ENCODE measurements at places on chromosomes 7 and 10. TPM values are rescaled to one million over a fixed set of nuclear protein-coding genes. Genes with fewer than 3 reads are reported as not detected.

GRCh38 chr10:69049566-69049961 lies 38.3 kb upstream of the SRGN start:
- DNase-seq: no peak

Gene MKRN1
- 99.0 TPM for polyA plus RNA-seq

DNA sequence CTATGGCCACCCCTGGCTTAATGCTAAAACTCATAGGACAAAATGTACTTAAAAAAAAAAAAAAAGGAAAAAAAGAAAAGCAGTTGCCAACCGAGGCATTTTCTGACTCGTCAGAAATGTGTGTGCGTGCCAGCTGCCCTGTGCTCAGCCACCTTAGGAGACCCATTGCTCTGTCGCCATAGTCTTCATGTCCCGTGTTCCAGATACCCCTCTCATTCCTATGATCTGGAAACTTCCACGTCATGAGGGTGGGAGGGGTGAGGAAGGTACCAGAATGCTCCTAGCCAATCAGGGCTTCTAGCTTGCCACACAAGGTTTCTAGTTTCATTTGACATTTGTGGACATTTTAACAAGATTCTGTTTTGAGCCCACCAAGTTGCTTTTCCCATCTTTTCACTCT lies 212.9 kb downstream of the TCF7L2 start:
- no peak for DNase-seq

DNA sequence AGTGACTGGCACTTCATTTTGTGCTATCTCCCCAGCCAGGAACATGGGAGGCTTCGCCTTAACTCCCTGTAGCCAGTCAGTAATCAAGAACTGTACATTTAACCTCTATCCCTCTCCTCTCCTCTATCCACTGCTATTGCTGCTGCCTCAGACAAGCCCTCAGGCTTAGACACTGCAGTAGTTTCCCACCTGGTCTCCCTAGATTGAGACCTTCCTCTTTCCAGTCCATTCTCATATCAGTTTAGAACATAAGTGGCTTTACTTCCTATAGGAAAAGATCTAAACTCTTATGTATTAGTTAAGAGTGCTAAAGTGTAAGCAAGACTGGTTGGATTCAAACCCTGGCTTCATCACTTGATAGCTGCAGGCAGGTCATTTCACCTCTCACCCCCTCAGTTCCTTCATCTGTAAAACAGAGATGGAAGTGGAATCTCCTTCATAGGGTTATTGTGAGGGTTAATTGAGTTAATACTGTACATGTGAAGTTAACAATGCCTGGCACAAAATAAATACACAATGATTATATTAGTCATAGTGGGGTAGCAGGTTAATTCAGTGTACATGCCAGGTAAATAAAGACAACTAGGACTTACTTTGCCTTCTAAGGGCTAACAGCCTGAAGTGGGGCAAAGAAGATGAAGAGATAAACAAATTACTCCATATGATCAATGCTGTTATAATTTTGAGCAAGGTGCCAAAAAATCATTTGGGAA lies 76.1 kb downstream of the ZNF277 start:
- no peak for DNase-seq

GRCh38 chr10:117418121-117418520 lies 42.9 kb upstream of the PDZD8 start:
- no peak for DNase-seq

Gene SLIT1
- polyA plus RNA-seq: 0.07 TPM

Gene PITX3
- polyA plus RNA-seq: not detected

- DNase-seq: no peak
Observed at GRCh38 chr7:107744345-107744750, 406 bp downstream of the CBLL1 start.

GRCh38 chr7:116211913-116212596 lies 1.7 kb downstream of the TES start:
- DNase-seq: no peak

Gene BTBD16
- polyA plus RNA-seq: not detected

DNA sequence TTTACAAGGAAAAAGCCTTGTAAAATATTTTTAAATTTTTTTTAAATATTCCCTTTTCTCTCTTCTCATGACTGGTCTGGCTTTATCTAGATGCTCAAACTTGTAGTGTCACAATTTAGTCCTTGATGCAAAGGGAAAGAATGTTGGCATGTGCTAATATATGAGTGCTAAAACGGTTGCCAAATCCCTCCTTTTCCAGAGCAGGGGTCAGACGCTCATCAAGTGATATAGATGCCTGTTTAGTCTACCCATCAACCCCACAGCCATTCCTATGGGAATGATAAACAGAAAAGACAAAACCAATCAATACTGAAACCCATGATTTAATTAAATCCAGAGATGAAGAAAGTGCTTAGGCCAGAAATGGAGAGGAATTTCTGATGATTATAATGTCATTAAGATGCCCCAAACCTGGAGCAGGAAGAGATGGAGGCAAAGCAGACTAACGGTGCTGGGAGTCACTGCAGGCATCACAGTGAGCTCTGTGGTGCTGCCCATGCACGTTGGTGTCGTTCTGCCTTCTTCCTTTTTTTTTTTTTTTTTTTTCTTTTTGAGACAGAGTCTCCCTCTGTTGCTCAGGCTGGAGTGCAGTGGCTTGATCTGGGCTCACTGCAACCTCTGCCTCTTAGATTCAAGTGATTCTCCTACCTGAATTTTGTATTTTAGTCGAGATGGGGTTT lies 210.1 kb upstream of the STK17A start:
- DNase-seq: no peak

DNA sequence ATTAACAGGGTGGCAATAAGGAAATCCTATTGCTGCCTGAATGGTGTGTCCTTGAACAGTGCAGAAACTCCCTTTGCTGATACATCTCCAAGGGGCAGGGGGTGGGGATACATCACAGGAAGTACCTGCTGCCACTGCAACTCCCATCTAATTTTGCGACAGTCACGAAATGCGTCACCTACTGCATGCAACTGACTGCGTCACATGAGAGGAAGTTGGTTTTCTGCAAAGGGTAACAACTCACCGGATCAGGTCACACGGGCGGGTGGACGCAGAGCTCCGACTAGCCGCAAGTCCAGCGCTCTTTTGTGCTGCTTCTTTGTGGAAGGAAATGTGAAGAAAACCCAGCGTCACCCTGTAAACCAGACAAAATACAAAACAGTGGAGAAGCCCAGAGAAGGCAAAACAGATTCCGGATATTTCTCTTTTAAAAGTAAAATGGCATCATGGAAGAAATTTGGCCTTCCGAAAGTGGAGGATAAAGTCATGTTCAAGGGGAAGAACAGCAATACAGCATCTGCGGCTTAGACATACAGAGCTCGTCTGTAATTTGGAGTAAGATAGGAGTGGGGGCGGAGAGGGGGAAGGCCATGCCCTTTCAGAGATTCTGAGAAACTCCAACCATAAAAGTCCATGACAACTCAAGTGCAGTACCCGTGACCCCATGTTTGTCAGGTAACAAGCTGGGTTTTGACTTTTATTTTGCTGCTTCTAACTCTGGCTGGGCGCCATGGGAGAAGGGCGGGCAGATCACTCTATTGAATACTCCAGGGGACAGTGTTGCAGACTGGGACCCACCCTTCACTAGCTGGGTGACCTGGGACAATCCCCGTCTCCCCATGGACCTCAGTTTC lies 32.3 kb upstream of the PLEKHS1 start:
- DNase-seq: no peak

- no peak for DNase-seq
Observed at GRCh38 chr7:68146983-68147382, 1150.3 kb downstream of the TYW1 start.

DNA sequence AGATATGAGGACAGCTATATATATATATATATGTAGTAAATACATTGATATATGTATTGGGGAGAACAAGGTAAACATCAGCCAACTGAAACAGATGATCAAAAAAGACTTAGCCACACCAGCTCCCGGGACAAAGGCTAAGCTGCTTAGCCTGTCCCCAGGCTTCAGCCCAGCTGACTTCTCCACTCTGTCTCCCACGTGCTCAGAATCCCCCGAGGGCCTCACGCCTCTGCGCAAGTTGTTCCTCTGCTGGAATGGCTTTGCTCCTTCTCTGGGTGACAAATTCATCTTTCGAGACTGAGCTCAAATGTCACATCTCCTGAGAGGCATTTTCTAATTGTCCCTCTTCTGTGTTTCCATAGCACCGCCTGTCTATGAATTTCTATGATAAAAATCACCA lies 8.6 kb upstream of the INSIG1 start:
- DNase-seq: no peak

- DNase-seq: no peak
Observed at GRCh38 chr7:136489808-136490207, 378.6 kb upstream of the CHRM2 start.

Gene SORCS3
- polyA plus RNA-seq: not detected

DNA sequence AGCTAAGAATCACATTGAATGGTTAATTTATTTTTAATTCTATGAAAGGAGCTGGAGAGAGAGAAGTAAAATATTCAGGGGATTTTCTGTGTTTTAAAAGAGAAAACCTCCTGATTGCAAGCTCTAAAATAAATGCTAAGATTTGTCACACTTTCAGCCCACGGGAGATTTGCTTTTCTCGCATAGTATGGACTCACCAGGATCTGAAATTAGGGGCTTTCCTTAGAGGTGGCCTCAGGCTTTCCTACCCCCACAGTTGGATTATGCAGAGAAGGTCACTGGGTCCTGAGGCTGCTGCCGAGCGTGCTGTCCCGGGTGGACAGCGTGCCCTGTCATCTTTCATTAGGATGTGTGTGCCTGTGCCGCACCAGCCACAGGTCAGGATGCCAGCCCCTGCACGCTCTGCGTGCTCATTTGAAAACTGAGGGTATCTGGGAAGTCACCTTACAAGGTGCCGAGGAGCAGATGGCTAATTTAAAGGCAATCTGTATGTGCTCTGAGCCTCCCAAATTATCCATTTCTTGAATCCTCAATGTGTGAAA lies 258.8 kb downstream of the CELF2 start:
- DNase-seq: no peak

Gene FAM53B
- 24.3 TPM for polyA plus RNA-seq

DNA sequence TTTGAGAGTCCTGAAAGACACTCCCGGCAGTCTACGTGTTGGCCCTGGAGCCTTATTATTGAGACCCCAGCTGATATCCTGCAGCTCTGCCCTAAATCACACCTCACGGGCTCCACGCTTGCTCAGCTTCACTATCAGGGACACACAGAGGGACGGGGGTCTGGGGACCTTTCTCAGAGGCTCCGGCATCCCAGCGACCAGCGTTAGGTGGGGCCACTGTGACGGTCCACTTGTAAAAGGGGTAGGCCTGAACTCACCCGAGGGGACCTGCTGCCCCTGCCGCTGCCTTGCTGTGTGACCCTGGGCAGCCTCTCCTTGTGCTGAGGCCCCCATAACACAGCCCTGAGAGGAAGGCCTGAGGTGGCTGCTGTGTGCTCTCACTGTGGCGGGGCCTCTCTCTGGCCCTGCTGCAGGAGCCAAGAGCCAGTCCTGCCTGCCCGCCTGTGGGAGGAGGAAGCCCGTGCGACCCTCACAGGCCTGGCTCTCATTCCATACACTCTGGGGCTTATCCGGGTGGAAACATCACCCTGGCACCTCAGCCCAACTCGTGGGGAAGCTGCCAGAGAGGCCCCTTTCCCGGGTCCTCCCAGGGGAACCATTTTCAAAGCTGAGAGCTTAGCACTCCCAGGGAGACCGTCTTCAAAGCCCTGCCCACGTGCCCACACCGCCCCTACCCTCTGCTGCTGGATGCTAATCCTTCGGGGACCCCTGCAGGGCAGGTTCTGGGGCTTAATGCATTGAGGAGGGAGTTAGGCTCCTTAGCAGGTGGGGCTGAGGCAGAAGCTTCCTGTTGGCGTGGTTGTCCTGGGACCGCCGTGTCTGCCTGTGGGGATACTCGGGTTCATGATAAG lies 21.7 kb downstream of the AQP1 start:
- DNase-seq: no peak

Gene AUTS2
- 8.8 TPM for polyA plus RNA-seq

DNA sequence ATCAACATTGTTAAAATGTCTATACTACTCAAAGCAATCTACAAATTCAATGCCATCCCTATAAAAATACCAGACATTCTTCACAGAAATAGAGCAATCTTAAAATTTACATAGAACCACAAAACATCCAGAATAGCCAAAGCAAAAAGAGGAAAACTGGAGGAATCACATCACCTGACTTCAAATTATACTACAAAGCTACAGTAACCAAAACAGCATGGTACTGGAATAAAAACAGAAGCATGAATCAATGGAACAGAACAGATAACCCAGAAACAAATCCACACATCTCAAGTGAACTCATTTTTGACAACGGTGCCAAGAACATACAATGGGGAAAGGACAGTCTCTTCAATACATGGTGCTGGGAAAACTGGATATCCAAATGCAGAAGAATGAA lies 87.3 kb upstream of the EGFR start:
- DNase-seq: no peak

DNA sequence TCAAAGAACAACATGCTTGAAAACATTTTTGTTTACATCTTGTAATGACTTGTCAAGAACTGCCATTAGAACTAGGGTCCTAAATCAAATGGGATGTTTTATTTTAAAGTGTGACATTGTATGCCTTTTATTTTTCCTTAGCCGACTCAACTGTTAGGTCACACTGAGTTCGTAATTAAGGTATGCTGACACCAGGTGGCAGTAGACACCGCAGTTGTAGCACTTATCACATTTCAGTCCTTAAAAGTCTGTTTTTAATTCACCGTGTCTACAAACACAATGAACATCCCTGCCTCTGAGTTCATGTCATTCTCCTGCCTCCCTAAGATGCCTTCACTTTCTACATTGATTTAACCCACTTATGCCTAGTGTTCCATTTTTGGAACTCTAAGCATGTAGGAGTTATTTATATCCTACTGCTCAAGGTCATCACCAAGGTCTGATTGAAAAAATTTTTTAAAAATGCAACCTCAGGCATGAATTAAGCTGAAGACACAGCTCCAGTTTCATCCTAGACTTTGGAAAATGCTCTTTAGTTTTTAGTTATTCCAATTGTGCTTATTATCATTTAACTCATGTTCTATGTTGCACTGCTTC lies 186.1 kb downstream of the BMPER start:
- DNase-seq: no peak

DNA sequence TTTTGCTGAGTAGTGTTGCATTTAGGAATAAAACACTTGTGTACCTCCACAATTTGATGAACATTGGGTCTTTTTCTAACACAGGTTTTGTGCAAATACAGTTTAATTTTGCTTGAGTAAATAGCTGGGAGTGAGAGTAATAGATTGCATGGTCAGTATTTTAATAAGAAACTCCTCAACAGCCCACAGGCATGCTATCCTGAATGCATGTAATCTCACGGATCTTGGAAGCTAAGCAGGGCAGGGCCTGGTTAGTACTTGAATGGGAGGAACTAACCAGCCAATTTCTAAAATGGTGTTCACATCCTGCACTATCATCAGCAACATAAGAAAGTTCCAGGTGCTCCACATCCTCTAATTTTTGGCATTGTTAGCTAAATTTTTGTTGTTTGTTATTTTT lies 685.4 kb upstream of the MBL2 start:
- no peak for DNase-seq

Measured in naive B cell (primary cell).